Activated CD4-positive, alpha-beta T cell treated with anti-CD3 and anti-CD28 coated beads for 36 hours (primary cell): ENCODE measurements at places on chromosomes 4 and X.

DNA sequence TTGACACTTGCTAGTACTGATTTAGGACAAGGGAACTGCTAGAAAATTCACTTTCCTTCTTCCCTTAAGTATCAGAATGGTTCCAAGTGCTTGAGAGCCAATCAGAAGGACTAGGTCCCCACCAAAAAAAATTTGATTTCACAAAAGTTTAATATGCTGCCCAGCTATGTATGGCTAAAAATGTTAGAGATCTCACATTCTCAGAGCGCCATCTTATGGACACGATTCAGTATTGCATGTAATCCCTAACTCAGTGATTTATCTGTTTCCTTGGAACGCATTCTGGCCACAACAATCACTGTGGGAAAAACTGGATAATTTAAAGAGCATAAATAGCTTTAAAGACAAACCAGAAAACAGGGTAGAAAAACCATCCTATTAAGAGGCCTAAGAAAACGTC is 255.1 kb upstream of the GPC4 start:
- no peak for DNase-seq

- DNase-seq = no peak
These were observed 426.3 kb downstream of the GPM6A start for GRCh38 chr4:175385797-175386196.

GRCh38 chr4:58090539-58090938 is 980.4 kb upstream of the IGFBP7 start:
- no peak for DNase-seq

DNA sequence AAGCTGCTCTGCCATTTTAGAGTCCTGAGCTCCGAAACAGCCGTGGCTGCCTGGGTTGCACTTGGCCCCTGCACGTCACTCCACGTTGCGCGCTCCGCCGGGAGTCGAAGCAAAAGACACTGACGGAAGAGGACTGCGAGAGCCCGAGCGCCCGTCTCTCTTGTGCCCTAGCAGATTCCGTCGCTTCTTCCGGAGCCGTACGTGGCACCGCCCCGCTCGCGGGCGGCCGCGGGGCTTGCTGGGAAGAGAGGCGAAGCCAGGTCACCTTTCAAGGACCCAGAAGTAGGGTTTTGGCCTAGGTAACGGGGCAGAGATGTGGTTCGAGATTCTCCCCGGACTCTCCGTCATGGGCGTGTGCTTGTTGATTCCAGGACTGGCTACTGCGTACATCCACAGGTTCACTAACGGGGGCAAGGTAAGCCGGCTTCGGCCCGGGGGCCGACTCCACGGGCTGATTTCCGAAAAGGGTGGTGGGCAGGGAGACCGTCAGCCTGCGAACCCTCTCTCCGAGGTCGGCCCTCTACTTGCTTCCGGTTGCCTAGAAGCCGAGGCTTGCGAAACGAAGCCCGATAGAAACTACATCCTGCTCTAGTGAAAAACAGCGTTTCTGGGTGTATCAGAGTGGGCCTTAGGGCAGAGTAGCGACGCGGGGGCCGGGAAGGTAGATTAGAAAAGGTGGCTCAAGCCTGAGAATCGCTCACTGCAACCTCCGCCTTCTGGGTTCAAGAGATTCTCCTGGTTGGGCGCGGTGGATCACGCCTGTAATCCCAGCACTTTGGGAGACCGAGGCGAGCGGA is at the start of the genes NDUFA1 and RNF113A:
TSS of gene NDUFA1 (plus strand) at position 234 of the 797 bp plus-strand sequence. CDS start at position 314, 80 bp downstream.
TSS of gene RNF113A (minus strand) at position 135 of the 797 bp plus-strand sequence. CDS start at position 15, 120 bp downstream.
- DNase-seq = peak; percentile 91

DNA sequence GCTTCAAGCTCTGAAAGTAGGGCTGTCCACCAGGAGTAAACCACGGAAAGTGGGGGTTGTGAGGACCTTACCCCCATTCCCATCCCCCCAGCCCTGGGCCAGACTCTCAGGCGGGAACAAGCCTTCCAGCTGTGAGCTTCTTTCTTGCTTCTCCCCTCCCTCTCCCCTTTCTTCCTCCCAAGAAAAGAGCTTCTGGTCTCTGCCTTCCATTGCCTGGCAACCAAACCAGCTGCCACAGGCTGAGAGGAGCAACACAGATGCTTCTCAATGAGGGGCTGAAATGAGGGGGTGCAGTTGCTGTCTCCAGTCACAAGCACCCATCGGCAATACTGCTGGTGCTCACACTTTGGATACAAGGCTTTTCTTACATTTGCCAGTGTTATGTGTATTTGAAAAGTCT is 72.5 kb downstream of the SLC16A2 start:
- no peak for DNase-seq

DNA sequence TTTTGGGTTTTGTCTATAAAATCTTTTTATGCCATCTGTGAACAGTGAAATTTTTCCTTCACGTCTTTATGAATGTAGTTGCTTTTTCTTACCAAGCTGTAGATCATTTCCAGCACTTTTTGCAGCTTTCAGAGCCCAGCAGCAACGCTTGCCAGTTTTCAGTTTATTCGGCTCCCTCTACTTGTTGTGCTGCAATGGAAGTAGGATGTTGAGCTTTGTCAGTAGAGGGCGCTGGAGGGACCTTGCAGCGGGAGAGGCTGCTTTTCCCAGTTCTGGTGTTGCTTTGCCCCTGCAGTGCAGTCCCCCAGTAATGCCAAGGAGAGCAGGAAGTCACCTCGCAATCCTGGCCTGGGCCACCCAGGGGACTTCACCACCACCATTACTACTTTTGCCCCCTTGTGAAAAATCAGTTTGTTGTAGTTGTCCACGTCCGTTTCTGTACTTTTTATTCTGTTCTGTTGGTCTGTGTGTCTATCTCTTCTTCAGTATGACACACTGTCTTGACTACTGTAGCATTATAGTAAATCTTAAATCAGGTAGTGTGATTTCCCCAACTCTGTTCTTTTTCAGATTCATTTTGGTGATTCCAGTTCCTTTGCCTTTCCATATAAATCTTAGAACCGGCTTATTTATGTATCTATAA is 21.8 kb downstream of the CMC4 start:
- peak; percentile 69 for DNase-seq

GRCh38 chr4:101294597-101294996 is 52.7 kb downstream of the PPP3CA start:
- DNase-seq = no peak

DNA sequence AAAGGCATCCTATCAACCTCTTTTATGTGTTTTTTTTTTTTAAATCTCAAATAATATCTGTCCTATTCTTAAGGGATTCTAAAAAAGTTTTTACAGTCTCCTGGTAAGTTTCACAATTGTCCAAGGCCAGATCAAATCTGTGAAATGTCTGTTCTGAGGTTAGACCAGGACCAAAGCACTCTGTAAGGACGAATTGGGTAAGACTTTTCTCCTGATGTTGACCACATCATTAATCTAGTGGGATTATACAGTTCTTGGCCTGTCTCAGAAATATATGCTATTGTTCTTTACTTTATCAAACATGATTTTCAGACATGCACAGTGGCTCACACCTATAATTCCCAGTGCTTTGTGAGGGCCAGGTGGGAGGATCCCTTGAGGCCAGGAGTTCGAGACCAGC is 45.8 kb upstream of the TMEM131L start:
- DNase-seq = no peak

DNA sequence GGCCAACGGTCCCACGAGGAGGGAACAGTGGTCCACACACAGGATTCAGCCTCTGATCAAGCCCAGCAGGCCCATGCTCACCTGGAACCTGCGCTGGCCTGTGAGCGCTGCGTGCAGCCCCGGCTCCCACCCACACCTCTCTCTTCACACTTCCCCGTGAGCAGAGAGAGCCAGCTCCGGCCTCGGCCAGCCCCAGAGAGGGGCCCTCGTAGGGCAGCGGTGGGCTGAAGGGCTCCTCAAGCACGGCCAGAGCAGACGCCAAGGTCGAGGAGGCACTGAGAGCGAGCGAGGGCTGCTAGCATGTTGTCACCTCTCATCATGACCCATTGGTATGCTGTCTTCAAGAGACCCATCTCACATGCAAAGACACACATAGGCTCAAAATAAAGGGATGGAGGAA is 83.0 kb upstream of the FMR1 start:
- DNase-seq = no peak

DNA sequence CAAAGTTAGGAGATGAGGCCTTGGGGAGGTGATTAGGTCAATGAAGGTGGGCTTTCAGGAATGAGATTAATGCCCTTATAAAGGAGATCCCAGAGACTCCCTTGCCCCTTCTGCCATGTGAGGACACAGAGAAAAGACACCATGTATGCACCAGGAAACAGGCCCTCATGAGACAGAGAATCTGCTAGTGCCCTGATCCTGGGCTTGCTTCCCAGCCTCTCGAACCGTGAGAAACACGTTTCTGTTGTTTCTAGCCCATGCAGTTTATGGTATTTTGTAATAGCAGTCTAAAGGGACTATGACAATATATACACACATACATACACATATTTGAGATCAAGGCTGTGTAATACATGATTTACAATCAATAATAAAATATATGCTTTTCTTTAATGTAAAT is 41.4 kb upstream of the ENPP6 start:
- DNase-seq = no peak
